Neural crest cell (in vitro differentiated cells): ENCODE measurements at places on chromosomes 5 and 9. TPM values are rescaled to one million over a fixed set of nuclear protein-coding genes. Genes with fewer than 3 reads are reported as not detected.
A peak's percentile ranks its signal among the peaks of the same experiment; 100 is the strongest.

SYK gene
- 0.98 and 1.4 TPM in 2 replicates for total RNA-seq

NAIP gene
- total RNA-seq = 10.3 and 11.3 TPM in 2 replicates

GRIN3A gene
- total RNA-seq = 0.20 and 0.35 TPM in 2 replicates

FAM221B gene
- total RNA-seq = 0.19 and 0.43 TPM in 2 replicates

DNA sequence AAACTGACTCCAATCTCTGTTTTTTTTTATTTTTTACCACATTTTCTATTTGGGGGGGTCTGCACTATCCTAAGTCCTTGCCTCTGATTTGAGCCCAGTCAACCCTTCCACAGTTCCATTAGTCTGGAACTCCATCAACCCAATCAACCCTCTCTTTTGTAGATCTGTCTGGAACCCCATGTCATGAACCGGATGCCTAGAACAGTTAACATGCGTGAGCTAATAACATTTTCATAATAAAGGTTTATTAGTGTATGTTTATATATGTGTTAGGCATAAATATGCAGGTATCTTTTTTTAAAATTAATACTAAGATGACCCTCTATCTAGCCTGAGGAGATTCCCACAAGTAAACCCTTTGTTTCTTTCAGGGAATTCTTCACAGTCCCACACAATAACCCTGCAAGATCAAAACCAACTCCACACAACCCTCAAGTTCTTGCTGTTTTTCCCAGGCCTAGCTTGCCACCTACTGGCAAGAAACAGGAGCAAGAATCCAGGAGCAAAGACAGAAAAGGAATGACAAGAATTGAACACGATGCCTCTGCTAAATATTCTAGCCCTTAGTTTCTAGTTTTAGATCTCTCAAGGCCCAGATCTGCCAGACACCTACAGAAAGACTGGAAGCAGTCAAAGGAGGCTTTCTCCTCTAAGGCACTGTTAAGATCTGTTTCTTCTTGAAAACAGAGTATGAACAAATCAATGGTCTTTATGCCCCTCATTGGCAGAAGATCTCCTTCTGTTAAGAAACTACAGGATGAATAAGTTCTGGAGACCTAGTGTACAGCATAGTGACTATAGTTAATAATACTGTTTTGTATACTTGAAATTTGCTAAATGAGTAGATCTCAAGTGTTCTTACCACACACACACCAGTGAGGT, 100.4 kb downstream of the TRIM36 start:
- H3K36me3 ChIP-seq = no peaks in the 10 kb centered on the region
- no peak overlapping the region for H3K4me3 ChIP-seq
- H3K27ac ChIP-seq = no peak overlapping the region
- peak; percentile 39 for DNase-seq
- H3K27me3 ChIP-seq = no peaks in the 10 kb centered on the region
- peaks cover 19% of the 10 kb centered on the region for H3K4me1 ChIP-seq

- H3K27me3 ChIP-seq = peaks cover 9% of the 10 kb centered on the region
- no peaks in the 10 kb centered on the region for H3K4me1 ChIP-seq
- no peak for DNase-seq
- no peak overlapping the region for H3K4me3 ChIP-seq
- H3K27ac ChIP-seq = no peak overlapping the region
- H3K36me3 ChIP-seq = no peaks in the 10 kb centered on the region
Measured at GRCh38 chr9:1707291-1707690, 307.9 kb upstream of the SMARCA2 start.

- H3K27ac ChIP-seq = no peak overlapping the region
- no peaks in the 10 kb centered on the region for H3K36me3 ChIP-seq
Measured at GRCh38 chr5:51479840-51480239, 96.6 kb downstream of the ISL1 start.

- no peaks in the 10 kb centered on the region for H3K4me1 ChIP-seq
- no peaks in the 10 kb centered on the region for H3K27me3 ChIP-seq
- H3K27ac ChIP-seq = no peak overlapping the region
Measured at GRCh38 chr9:31418419-31418818, 966.0 kb upstream of the ACO1 start.

DNA sequence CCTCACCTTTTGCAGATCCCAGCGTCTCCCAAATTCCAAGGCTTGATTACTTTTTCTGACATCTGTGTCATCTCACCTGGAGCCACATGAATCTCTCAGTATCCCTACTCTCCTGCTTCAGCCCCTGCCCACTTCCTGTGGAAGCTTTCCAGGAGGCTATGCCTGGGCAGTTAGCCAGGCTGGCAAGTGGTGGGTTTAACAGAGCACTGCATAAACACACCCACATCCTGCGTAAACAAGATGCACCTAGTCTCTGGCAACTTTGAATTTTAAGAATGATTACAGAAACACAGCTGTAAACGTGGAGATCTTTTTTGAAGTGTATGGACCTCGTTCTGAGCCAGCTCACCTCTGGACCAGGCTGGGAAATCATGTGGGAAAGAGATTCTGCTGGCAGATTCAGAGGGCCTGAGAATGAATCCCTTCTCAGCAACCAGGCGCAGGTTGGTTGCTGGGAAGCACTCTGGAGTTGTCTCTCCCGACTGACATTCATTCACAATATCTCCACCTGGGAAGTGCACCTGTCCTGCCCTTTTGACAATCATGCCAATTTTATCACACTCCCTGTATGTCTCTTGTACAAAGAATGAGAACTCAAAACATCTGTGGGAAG, 55.7 kb upstream of the FANCC start:
- no peaks in the 10 kb centered on the region for H3K4me1 ChIP-seq
- H3K27me3 ChIP-seq = peaks cover 2% of the 10 kb centered on the region
- DNase-seq = no peak
- H3K4me3 ChIP-seq = no peak overlapping the region
- no peak overlapping the region for H3K27ac ChIP-seq

DNA sequence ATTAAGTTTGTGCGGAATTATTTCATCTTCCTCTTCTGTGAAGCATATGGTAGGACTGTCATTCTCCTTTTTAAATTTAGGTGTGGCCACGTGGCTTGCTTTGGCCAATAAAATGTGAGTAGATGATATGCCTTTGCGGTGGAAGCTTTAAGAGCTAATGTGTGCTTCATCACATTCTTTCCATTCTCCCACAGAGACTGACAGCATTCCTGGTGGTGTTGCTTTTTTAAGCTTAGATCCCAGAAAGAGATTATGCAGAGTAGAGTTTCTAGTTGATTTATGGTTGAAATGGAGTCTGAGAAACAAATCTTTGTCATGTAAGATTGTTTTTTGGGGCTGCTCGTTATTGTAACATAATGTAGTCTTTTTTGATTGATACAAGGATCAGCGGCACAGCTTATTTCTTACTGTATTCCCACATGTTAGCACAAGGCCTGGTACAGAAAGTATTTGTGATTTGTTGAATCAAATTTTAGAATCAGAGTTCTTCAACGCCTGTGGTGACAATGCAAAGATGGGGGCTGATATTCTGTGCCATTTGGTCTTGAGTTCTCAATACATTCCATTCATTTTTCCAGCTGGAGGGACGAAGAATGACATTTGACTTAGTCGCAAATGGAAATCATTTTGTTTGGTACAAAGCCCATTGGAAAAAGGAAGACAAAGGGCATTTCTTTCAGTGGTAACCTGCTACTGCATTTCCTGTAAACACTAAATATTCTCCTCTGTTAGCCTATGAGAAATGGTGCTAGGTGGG, 209.9 kb upstream of the VLDLR start:
- no peak overlapping the region for H3K27ac ChIP-seq
- no peak overlapping the region for H3K4me3 ChIP-seq
- H3K27me3 ChIP-seq = no peaks in the 10 kb centered on the region
- no peaks in the 10 kb centered on the region for H3K36me3 ChIP-seq
- no peak for DNase-seq
- peaks cover 24% of the 10 kb centered on the region for H3K4me1 ChIP-seq

- H3K27me3 ChIP-seq = no peaks in the 10 kb centered on the region
- no peaks in the 10 kb centered on the region for H3K36me3 ChIP-seq
- H3K27ac ChIP-seq = peak overlapping the region; percentile 1
- peaks cover 14% of the 10 kb centered on the region for H3K4me1 ChIP-seq
Measured at GRCh38 chr5:163373436-163374084, 63.8 kb upstream of the CCNG1 start.

- H3K4me1 ChIP-seq = peaks cover 51% of the 10 kb centered on the region
- H3K36me3 ChIP-seq = peaks cover 2% of the 10 kb centered on the region
- H3K27ac ChIP-seq = no peak overlapping the region
- H3K4me3 ChIP-seq = no peak overlapping the region
- no peak for DNase-seq
Measured at GRCh38 chr5:88049737-88050136, 218.9 kb downstream of the TMEM161B start.

DNA sequence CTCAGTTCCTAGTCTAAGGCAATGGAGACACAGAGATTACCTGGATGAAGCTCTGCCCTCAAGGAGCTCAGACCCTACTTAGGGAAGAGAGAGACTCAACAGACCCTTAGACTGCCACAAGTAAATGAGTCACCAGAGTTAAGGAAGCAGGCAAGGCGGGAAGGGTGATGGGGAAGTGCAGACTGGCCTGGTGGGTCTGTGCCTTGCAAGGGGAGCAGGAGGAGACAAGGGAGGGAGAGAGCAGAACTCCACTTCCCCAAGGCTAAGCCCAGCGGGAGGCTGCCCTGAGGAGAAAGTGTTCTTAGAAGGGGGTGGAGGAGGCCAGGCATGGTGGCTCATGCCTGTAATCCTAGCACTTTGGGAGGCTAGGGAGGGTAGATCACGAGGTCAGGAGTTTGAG, 83.7 kb downstream of the HRH2 start:
- H3K4me1 ChIP-seq = peaks cover 7% of the 10 kb centered on the region
- peaks cover 13% of the 10 kb centered on the region for H3K27me3 ChIP-seq
- no peak overlapping the region for H3K4me3 ChIP-seq
- H3K36me3 ChIP-seq = no peaks in the 10 kb centered on the region
- H3K27ac ChIP-seq = no peak overlapping the region

GRCh38 chr5:176899946-176900779, 1.0 kb upstream of the HK3 start:
- H3K27me3 ChIP-seq = peaks cover 6% of the 10 kb centered on the region
- H3K36me3 ChIP-seq = peaks cover 17% of the 10 kb centered on the region
- H3K4me3 ChIP-seq = no peak overlapping the region
- no peak for DNase-seq
- no peak overlapping the region for H3K27ac ChIP-seq

DNA sequence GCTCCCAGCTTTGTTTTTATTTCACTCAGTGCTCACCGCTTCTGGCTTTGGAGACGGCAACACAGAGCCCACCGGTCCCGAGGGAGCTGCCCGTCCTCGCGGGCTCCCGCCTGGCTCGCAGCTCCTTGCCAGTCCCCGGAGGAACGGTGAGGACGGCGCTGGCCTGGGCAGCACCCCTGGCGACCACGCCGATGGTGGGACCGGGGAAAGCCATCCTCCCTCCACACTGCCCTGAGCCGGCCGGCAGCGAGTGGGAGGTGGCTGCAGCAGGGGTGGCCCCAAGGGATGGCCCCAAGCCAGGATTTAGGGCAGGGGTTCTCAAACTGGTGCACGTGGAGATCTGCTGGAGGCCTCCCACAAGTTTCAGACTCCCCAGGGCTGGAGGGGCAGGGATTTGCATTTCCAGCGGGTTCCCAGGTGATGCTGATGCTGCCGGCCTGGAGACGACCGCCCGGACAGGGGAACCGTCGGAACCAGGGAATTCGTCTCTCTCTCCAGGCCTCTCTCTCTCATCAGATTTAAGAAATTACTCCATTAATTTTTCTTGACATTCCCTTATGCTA, 293.2 kb upstream of the IRX4 start:
- peaks cover 24% of the 10 kb centered on the region for H3K4me1 ChIP-seq
- peaks cover 5% of the 10 kb centered on the region for H3K27me3 ChIP-seq
- H3K27ac ChIP-seq = no peak overlapping the region
- H3K4me3 ChIP-seq = no peak overlapping the region

DNA sequence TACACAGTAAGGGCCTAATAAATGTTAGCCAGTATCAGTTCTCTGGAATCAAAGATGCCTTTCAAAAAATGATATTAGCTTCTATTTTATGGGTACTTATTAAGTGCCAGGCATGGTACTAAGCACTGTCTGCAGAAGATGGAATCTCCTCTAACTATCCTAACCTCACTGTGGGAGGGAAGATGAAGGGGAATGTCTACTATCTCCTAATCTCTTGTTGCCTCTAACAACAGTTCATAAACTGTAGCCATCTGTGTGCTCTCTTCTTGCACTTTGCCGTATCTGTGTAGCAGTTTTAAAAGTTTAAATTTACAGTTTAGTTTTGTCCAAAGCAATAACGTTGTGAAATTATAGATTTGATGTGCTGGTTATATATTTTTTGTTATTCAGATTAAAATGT, 99.6 kb upstream of the CCDC112 start:
- no peak overlapping the region for H3K27ac ChIP-seq
- no peaks in the 10 kb centered on the region for H3K36me3 ChIP-seq
- DNase-seq = no peak
- H3K4me1 ChIP-seq = no peaks in the 10 kb centered on the region
- H3K4me3 ChIP-seq = no peak overlapping the region
- H3K27me3 ChIP-seq = no peaks in the 10 kb centered on the region

DNA sequence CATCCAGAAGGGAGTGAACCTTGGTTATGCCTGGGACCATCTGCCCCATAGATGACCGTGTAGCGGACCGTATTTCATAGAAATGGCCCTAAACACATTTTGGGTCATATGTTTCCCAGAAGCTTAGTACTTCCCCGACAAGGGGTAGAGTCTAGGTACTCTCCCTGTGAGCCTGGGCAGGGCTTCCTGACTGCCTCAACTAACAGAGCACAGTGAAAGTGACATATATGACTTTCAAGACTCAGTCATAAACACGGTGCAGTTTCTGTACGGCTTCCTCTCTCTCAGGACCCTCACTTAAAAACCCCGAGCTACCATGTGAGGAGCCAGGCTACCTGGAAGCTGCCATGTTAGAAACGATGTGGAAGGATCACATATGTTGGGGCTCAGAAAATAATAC, 20.9 kb downstream of the C9orf57 start:
- H3K4me3 ChIP-seq = no peak overlapping the region
- no peak overlapping the region for H3K27ac ChIP-seq
- no peaks in the 10 kb centered on the region for H3K27me3 ChIP-seq
- no peak for DNase-seq

- H3K27me3 ChIP-seq = peaks cover 2% of the 10 kb centered on the region
- H3K27ac ChIP-seq = no peak overlapping the region
- H3K4me3 ChIP-seq = no peak overlapping the region
- peaks cover 5% of the 10 kb centered on the region for H3K36me3 ChIP-seq
- no peak for DNase-seq
Measured at GRCh38 chr9:35844628-35845270, 15.7 kb downstream of the TMEM8B start.

DNA sequence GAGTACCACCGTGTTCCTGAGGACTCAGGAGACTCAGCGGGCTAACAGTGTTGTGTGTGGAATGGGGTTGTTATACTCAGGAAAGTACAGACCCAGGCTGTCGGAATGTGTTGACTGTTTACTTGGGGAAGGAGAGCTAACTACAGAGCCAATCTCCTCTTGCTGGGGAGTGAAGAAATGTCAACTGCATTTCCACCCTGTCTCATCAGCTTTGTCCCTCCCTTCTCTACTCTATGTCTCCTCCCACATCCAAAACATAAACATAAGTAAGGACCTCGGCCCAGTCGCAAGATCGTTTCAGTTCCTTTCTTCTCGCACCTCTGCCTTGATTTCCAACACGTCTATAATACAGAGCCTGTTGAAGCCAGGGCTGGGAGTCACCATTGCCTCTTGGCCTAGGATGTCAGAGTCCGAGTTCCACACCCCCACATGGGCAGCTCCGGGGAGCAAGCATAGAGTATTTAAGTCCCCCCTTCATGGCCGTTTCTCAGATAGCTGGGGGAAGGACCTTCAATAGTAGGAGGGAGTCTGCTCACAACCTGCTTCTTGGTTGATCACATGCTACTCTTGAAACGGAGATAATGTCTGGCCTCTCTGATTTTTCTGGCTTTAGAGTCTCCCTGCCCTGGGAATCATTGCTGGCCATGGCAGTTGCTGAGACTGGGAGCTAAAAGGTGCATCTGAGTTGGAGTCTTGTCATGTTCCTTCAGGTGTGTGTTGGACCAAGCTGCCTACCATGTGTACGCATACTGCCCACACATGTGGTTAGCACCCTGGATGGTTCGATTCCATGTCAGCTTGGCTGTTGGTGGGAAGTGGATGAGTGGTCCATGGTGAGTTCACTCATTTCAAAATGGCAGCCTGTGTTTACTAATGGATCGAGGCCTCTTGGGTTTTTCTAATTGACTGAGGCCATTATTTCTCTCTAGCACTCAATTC, 147.3 kb downstream of the MTX3 start:
- H3K27me3 ChIP-seq = peaks cover 7% of the 10 kb centered on the region
- no peak overlapping the region for H3K4me3 ChIP-seq
